Fibroblast of mammary gland (primary cell): ENCODE measurements at places on chromosomes 7 and 10.

- DNase-seq, result no peak
Observed at GRCh38 chr10:130062201-130062600, 48.4 kb downstream of the C10orf143 start.

DNA sequence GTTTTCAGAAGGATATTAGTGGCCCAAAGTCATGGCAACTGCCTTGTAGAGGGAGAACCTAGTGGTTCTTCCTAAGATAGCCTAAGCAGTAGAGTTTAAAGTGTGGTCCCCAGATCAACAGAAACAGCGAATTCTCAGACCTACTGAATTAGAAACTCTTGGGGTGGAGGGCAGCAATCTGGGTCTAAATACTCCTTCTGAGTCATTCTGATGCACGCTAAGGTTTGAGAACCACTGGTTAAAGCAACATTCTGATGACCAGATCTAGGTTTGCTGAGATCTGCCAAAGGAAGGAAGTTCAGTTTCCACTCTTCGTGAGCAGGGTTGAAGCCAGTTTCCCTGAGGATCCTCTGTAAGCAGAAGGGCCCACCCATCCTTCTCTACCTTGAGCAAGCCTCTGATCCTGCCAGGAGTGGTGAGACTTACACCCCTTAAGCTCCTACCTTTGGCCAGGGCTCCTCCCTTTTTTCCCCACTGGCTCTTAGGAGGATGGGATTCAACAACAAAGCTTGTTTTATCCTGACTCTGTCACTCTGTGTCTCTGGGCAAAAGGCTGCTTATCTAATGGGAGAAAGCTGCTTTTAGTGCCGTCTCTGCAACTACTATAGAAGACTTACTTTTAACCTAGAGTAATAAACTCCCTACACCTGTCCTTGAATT lies 26.8 kb upstream of the TRUB1 start:
- DNase-seq, result no peak

- no peak for DNase-seq
Observed at GRCh38 chr10:47305566-47305965, 5.6 kb downstream of the GDF10 start.

GRCh38 chr10:129056734-129057689 lies 410.0 kb upstream of the MGMT start:
- DNase-seq, result no peak

- no peak for DNase-seq
Observed at GRCh38 chr10:77726732-77727131, 89.1 kb upstream of the KCNMA1 start.

- no peak for DNase-seq
Observed at GRCh38 chr10:48227213-48227612, 47.3 kb downstream of the FRMPD2 start.

DNA sequence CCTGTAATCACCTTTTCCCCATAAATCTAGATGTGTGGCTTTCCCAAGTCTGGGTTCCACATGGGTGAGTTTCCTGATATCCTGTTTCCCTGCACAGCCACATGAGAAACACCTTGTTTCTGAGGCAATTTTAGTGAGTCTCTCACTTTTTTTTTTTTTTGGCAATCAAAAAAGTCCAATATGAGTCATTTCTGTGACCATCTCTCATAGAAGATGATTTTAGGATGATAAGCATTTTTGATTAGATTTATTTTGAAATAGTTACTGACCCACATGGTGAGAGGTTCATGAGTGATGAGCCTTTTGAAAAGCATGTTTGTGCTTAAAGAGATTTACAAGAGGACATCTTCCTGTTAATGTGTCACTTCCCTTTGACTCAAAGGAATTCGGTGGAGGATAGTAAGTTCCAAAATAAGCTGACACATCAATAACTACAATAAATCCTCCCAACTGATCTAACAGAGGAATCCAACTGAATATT lies 464.0 kb downstream of the INHBA start:
- peak; percentile 71 for DNase-seq

DNA sequence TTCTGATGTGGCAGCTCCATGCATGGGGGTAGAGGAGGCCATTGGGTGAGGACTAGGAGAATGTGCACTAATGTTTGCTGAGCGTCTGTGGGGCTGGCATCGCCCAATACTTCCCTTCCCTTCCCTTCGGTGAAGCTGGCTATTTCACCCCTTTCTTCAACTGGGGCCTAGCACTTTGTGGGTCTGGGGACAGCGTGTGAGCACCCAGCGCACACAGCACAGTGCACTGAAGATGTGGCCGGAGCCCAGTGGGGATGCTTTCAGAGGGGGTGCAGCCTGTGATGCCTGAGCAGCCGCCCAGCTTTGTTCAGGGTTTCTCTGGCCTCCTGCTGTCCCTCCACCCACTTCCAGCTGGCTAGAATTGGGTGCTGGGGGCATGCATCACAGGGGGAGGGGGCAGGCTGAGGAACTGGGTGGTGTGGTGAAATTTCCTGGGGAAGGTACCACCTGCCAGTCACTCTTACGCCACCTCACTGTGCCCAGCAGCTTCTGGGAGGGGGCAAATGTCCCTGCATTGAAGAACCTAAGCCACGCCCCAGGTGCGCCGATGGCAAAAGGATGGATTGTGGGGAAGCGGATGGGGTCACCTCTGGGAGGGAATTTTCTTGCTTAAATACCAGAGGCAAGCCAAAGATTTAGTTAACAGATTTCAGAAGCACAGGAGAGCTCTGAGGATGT lies 45.5 kb downstream of the CLEC2L start:
- no peak for DNase-seq

- DNase-seq, result peak; percentile 34
Observed at GRCh38 chr7:22481726-22482125, 18.3 kb downstream of the STEAP1B start.

GRCh38 chr7:30464231-30464671 lies 14.3 kb downstream of the NOD1 start:
- peak; percentile 64 for DNase-seq

DNA sequence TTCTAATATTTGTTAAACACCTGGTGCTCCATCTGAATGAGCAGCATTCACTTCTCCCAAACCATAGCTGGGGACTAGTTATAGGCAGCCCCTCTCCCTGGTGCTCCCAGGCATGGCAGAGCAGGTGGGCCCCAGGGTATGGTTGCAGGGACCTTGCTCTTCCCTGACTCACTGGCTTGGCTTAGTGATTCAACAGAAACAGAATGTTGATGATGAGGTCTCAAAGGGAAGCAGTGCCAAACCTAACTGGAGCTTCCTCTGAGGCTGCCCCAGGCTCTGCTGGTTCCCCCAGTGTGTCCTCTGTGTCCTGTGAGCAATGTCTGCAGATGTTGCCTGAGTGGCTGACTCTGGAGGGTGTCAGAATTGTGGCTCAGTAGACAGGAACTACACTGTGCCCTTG lies 3.7 kb downstream of the GPR26 start:
- DNase-seq, result peak; percentile 9

DNA sequence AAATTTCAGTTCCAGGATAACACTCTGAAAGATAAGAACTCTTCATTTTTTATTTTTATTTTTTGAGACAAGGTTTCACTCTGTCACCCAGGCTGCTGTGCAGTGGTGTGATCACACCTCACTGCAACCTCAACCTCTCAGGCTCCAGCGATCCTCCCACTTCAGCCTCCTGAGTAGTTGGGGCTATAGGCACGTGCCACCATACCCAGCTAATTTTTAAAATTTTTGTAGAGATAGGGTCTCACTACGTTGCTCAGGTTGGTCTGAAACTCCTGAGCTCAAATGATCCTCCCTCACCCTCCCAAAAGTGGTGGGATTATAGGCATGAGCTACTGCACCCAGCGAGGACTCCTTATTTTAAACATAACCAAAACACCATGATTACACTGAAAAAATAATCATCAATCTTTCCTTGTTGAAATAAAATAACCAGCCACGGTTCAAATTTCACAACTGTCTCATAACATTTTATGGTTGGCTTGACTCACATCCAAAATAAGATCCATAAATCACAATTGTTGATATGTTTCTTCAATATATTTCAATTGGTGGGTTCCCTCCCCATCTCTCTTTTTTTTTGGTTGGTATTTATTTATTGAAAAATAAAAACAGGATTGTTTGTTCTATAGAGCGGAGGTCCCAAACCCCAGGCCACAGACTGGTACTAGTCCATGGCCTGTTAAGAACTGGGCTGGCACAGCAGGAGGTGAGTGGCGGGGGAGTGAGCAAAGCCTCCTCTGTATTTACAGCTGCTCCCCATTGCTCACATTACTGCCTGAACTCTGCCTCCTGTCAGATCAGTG lies 60.1 kb upstream of the FAM171A1 start:
- DNase-seq, result no peak

DNA sequence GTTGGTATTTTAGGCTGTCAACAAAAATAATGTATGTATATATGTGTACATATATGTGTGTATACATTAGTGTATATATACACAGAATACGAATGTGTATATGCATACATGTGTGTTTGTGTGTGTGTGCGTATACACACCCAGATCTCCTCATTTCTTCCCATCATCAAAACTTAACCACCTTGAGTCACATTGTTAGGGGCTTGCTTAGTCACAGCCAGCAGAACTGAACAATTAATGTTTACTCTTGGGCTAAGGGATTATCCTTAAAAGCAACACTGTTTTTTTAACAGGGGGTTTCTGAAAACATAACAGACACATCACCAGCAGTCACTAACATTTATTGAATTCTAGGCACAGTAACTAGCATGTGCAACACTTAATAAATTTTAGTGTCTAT lies 83.0 kb upstream of the ASAH2 start:
- no peak for DNase-seq

DNA sequence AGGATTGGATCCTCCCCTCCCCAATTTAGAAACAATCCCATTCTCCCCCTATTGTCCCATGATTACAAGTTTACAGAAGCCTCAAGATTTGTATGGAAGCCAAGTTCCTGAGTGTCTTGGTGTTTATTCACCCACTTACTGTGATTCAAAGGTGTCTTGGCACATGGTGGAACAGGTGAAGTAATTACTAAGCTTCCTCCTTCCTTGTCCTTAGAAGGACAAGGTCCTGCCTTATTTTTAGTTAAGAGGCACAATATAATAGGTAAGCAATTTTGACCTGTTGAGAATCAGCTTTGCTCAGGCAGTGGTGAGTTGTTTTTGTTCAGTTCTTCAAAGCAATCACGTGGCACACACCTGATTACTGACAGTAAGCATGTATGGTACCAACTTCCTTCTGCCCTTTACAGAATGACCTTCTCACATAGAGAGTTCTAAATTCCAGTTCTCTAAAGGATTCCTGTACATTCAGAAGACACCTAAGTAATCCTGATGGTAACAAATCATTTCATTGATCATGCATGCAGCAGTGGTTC lies 60.7 kb upstream of the SLC13A1 start:
- no peak for DNase-seq

- DNase-seq, result no peak
Observed at GRCh38 chr7:44724276-44724675, 24.4 kb upstream of the ZMIZ2 start.

DNA sequence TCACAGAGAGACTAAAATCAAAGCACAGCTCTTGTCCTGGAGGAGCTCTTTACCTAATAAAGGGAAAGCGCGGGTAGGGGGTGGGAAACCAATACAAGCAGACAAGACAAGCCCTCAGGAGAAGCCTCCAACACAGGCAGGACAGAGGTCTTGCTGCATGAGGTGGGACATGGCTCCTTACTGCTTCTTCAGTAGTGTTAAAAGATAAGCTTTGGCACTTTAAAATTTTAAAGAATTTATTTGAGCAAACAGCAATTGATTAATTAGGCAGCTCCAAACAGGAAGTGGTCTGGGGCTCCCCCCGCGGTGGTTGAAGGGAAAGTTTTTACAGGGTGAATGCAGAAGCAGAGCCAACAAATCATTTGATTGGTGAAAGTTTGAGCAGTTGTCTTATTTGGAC lies 50.3 kb upstream of the MACC1 start:
- DNase-seq, result no peak

DNA sequence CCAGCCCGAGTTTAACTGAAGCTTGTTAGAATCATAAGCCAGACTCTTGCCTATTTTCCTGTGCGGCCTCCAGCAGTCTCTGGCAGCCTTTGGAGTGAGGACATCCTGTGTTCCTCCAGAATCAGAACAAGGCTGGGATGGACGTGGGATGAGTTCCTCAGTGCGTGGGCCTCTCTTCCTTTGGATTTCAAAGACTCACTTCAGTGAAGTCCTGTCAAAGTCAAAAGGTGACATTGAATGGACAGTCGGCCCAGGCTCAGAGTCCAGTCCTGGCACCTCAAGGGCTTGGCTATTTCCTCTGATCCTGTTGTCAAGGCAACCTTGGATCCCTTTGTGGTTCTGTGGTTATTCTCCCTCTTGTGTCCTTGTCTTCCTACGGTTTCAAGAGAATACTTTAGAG lies 21.4 kb upstream of the SMC3 start:
- DNase-seq, result peak; percentile 43

GRCh38 chr7:125355899-125356298 lies 426.3 kb upstream of the POT1 start:
- DNase-seq, result peak; percentile 26

GRCh38 chr10:13238271-13239077 lies 4.3 kb upstream of the UCMA start:
- DNase-seq, result no peak

GRCh38 chr10:77606751-77607150 lies 30.9 kb downstream of the KCNMA1 start:
- no peak for DNase-seq

GRCh38 chr10:127119936-127120335 lies 76.5 kb downstream of the INSYN2A start:
- no peak for DNase-seq

GRCh38 chr7:18770822-18771221 lies 275.3 kb downstream of the HDAC9 start:
- peak; percentile 64 for DNase-seq

DNA sequence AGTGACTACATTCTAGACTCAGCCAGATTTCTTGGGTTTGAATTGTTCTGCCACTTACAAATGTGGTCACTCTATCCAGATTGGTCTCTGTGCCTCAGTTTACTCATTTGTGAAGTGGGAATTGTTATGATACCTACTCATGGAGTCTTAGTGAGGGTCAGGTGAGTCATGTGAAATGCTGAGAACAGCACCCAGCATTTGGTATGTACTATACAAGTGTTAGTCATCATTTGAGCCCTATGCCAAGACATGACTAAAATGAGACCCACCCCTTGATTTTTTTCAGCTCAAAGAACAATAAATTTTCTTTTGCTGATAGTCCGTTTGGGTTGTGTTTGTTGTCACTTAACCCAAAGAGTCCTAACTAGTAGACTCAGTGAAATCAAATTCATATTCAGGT lies 92.8 kb downstream of the CHN2 start:
- peak; percentile 95 for DNase-seq

DNA sequence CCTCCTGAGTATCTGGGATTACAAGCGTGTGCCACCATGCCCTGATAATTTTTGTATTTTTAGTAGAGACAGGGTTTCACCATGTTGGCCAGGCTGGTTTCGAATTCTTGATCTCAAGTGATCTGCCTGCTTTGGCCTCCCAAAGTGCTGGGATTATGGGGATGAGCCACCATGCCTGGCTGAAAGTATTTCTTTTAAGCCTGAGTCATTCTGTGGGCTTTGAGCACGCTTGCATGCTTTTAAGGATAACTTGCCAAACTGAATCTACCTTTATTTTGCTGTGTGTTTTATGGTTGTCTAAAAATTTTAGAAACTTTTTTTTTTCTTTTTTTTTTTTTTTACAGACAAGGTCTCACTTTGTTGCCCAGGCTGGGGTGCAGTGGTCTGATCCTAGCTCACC lies 33.2 kb downstream of the CNNM2 start:
- DNase-seq, result peak; percentile 4
